ENCODE measurements at places on chromosomes 11 and 22.

DNA sequence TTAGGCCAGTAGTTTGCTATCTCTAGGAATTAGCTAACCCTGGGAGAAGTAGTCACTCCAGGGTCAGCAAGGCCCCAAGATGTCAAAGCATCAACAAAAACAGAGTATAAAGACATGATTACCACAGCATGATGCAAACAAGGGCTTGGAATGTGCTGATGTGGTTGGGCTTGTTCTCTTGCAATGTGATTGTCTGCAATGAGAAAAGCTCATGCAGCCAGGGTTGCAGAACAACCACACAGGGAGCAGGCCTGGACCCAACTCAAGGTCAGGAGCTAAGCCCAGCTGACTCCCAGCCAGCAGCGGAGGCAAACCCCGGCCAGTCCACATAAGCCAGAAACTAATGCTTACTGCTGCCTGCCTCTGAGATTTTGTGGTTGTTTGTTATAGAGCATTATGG lies 132.4 kb upstream of the ZC3H12C start:
- DNase-seq, result no peak

GRCh38 chr11:129951201-129951865 lies 51.3 kb downstream of the PRDM10 start:
- DNase-seq, result no peak

DNA sequence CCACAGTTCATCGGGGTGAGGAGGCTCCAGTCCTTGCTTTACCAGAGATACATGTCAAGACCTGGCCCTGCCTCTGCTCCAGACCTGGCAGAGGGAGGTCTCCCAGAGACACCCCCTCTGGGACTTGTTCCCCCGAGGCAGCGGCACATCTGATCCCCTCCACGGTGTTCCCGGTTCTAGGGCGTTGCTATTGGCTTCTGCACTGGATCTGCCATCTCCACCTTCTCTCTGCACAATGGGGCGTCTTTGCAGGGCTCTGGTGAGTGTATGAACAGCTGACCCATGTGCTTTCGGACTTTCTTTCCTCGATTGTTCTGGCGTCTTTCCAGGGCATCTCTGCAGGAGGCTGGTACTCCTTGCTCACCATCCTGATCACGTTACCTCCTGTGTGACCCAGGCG lies 930.4 kb downstream of the TBC1D22A start:
- DNase-seq, result no peak

GRCh38 chr22:19959043-19959586 lies 17.5 kb upstream of the TXNRD2 start:
- DNase-seq, result peak; percentile 51

GRCh38 chr11:97092823-97093222 lies 703.0 kb downstream of the JRKL start:
- DNase-seq, result no peak

DNA sequence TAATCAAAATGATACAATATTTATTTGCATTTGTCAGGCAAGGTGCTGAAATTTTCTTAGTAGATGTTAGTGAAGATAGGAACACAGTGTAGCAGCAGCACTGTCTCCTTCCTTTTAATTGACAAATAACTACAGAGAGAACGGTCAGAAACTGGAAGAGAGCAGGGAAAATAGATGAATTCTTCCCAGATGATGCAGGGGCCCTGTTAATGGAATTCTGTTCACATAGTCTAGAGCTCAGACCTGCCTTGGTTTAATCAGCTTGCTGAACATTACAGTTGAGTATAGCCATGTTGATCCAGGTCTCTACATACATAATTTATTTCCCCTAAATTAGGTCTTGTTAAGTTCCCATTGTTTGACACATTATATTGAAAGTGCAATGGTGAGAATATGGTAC lies 127.4 kb downstream of the SLC17A6 start:
- DNase-seq, result no peak

DNA sequence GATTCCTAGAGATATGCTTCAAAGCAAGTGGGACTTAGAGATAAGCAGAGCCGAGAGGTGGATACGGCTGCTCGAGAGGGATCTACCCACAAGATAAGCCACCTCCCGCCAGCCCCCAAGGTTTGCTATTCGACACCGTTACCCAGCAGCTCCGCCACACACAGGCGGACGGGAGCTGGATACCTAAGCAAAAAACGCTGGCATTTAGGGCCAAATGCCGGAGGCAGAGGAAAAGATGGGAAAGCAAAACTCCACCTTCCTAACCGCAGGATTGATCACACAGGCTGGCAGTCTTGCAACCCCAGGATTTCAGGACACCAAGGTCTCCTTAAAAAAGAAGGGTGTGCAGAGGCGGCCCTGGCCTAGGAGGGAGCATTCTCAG lies 709 bp downstream of the FTH1 start:
- peak; percentile 62 for DNase-seq

GRCh38 chr11:35598254-35599125 lies 19.8 kb upstream of the FJX1 start:
- DNase-seq, result no peak

GRCh38 chr22:32969502-32969901 lies 88.7 kb downstream of the SYN3 start:
- DNase-seq, result no peak

GRCh38 chr11:4178813-4179662 lies 84.4 kb downstream of the RRM1 start:
- no peak for DNase-seq

GRCh38 chr22:17366830-17367229 lies 2.4 kb upstream of the CECR2 start:
- DNase-seq, result peak; percentile 29

DNA sequence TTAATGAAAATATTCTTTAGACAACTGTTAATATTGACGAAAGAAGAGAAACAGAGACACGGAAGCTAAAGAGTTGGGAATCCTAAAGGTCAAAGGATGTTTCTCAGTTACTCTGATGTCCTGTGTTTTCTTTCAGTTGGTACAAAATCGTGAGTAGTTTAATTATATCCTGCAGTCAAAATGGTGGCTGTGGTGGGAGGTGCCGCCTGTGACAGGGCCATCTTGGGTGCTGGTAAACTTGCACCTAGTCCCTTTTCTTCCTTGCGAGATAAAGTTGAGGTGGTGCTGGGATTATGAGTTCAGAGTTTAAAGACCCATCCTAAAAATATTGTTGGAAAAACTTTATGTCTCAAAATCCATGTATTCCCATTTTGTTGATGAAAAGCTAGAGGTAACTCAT lies 2.2 kb downstream of the CECR2 start:
- no peak for DNase-seq

- no peak for DNase-seq
Measured at GRCh38 chr11:47289856-47290255, 19.9 kb downstream of the MADD start.

DNA sequence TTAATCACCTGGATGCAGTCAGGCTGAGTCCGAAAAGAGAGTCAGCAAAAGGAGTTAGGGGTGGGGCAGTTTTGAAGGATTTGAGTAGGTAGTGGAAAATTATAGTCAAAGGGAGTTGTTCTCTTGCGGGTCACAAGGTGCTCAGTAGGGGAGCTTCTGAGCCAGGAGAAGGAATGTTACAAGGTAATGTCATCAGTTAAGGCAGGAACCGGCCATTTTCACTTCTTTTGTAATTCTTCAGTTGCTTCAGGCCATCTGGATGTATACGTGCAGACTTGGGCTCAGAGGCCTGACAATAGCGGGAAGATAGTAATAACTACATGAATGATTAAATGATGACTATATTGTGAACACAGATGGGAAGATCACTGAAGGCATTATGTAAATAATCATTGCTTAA lies 6.2 kb downstream of the SC5D start:
- no peak for DNase-seq

- no peak for DNase-seq
Measured at GRCh38 chr11:122205036-122205435, 89.0 kb upstream of the BLID start.

DNA sequence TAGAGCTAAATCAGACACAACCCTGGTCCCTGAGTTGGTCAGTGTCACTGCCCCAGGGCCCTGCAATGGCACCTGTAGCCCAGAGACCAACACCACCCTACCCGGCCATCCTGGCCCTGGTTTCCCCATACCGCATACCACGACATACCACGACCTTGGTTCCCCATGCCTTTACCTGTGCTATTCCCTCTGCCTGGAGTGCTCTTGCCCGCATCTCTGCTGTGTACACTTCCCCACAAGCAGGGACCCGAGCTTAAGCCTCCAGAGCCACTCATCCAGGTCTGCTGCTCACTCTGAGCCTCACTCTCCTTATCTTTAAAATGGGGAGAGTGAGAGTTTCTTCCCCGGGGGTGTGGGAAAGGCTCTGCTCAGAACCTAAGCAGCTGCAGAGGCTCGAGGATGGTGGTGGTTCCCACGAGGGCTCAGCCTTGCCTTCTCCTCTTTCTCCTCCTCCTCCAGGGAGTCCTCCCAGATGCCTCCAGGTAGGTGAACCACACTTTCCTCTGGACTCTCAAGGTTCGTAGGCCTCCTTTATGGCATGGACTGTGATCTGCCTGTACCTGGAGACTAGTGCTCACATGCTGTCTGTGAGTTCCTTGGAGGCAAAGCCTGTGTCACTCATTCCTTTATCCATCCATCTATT lies 48.1 kb downstream of the WNT7B start:
- no peak for DNase-seq

DNA sequence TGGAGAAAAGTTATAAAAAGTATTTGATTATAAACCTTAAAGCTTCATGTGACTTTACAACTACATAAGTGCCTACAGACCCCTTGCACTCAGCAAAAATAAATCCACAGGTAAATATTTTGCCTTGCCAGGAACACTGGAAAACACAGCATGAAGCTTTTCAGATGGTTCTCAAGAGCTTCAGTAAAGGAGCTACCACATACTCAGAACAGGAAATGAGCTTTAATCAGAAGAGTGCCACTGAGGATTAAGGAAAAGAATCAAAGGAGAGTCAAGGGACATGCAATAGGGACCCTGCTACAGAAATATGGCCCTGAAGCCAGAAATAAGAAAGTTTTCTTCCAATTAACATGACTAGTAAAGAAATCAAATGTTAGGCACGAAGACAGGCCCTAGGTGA lies 1.2 kb downstream of the CASP1 start:
- DNase-seq, result no peak

GRCh38 chr11:12045914-12046635 lies 37.6 kb upstream of the DKK3 start:
- DNase-seq, result peak; percentile 66

- DNase-seq, result no peak
Measured at GRCh38 chr11:128619007-128619406, 31.6 kb upstream of the ETS1 start.

DNA sequence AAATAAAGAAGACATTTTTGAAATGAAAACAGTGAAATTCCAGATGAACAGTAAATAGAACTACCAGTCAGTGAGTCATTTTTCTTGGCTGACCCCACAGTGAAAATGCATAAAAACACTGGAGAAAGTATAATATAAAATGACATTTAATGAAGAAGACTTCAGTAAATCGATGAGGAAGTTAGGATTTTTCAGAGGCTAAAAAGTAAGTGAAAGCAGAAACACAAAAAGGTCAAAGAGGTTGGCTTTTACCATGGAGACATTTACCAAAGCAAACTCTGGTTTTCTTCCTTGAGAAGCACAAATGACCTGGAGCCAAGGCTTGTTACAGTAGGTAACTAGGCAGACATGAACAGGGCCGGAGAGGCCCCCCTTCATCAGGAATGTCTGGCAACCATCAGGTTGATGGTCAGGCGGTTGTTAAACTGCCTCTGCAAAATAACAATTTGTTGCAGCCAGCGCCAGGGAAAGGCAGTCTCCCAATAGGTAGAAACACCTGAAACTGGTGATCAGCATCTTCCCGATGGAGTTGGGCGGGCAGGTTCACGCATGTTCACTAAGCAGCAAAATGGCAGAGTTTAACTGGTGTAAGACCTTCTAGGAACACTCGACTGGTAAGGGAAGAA lies 16.7 kb upstream of the TMEM123 start:
- no peak for DNase-seq

DNA sequence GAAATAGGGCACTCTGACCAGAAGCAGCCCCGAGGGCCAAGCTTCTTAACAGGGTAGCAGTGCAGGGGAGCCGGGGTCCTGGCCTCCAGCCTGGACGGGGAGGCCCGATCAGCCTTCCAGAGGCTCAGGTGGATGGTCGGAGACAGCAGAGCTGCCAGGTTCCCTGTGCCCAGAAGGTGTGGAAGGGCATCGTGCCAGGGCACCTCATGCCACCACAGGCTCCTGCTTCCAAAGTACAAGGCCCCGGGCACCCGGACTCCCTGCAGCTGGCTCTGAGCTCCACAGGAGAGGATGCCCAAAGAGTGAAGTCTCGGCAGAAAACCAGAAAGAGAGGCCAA lies 14.3 kb downstream of the EHD1 start:
- DNase-seq, result no peak

DNA sequence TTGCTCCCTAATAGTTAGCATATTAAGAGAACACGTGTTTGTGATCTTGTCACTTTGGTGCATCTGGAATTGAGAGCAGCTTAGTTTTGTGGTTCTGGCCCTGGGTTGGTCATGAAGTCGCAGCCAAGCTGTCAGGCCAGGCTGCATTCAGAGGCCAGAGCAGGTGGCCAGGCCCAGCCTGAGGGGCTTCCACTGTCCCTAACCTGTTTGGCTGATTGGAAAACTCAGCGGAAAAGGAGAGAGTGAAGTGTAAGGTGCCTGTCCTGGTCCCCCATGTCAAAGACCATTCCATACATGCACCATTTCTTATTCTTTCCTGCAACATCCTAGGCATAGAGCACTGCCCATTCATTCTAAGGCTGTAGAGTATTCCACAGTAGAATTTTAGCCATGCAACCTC lies 111.5 kb upstream of the IGLL5 start:
- no peak for DNase-seq

- DNase-seq, result no peak
Measured at GRCh38 chr11:106327134-106327533, 249.7 kb downstream of the AASDHPPT start.

GRCh38 chr11:45994371-45995341 lies 72.2 kb downstream of the LARGE2 start:
- no peak for DNase-seq

- no peak for DNase-seq
Measured at GRCh38 chr11:43738600-43739409, 58.3 kb downstream of the HSD17B12 start.

GRCh38 chr11:1168721-1169161 lies 11.0 kb downstream of the MUC5AC start:
- no peak for DNase-seq

DNA sequence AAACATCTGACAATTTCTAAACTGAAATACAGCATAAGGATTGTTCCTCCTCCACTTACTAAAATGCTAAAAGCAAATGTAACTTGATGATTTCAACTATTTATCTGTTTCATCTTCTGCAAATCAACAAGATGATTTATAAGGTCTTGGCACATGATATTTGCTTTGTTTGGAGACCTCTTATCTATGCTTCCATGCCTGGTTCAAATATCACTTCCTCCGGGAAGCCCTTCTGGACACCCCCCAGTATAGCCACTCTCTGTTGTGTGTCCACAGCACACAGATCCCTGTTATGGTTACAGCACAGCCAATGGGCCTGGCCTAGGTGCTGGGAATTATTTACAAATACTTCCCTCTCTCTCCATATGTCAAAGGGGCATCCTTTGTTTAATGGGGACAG lies 114.8 kb downstream of the C11orf58 start:
- DNase-seq, result no peak

Data from suppressor macrophage (primary cell).